Activated B cell treated with CpG ODN at 0.5 μM for 24 hours (primary cell): ENCODE measurements at places on chromosomes 12 and 14.

GRCh38 chr12:123050331-123050831 is 69.9 kb downstream of the ARL6IP4 start:
- no peak for DNase-seq

- DNase-seq, result no peak
These were observed 20.4 kb downstream of the ABHD12B start for GRCh38 chr14:50892255-50892654.

GRCh38 chr14:101836135-101836534 is 74.6 kb downstream of the PPP2R5C start:
- no peak for DNase-seq

GRCh38 chr14:37597914-37598746 is 2.7 kb downstream of the TTC6 start:
- DNase-seq, result no peak

- DNase-seq, result no peak
These were observed 105.1 kb downstream of the ARF6 start for GRCh38 chr14:49997991-49998390.

- no peak for DNase-seq
These were observed 40.9 kb downstream of the CDK17 start for GRCh38 chr12:96359328-96359727.

- DNase-seq, result no peak
These were observed 8.5 kb downstream of the CTDSP2 start for GRCh38 chr12:57837864-57838562.

DNA sequence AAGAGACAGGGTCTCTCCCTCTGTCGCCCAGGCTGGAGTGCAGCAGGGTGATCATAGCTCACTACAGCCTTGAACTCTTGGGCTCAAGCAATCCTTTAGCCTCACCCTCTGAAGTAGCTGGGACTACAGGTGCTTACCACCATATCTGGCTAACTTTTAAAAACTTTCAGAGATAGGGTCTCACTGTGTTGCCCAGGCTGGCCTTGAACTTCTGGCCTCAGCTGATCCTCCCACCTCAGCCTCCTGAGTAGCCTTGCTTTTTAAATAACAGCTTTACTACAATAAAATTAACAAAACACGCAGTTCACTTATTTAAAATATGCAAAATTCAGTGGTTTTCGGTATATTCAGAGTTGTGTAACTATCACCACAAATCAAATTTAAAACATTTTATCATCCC is 79.0 kb downstream of the RCOR1 start:
- no peak for DNase-seq

GRCh38 chr12:76346236-76346635 is 2.0 kb downstream of the BBS10 start:
- no peak for DNase-seq

- DNase-seq, result no peak
These were observed 54.1 kb downstream of the COCH start for GRCh38 chr14:30928462-30928861.

DNA sequence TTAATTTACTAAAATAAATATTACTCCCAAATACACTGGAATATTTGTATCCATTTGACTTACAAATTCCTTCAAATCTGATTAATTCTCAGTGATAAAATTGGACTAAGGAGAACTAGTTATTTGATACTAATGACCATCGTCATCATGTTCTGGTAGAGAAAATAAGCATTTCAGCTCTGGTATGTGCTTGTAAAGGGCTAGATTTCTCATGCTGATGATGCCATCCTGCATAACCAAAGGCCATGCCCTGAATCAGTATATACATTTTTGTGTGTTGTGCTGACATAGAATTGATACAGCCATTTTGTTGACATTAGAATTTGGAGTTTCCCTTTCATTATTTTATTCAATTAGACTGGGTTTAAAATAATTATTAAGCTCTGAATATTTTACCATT is 148.9 kb downstream of the PCNX1 start:
- no peak for DNase-seq

- no peak for DNase-seq
These were observed 91.9 kb downstream of the VRK1 start for GRCh38 chr14:96889091-96889490.

- DNase-seq, result no peak
These were observed 11.5 kb downstream of the PTGER2 start for GRCh38 chr14:52325630-52326029.

DNA sequence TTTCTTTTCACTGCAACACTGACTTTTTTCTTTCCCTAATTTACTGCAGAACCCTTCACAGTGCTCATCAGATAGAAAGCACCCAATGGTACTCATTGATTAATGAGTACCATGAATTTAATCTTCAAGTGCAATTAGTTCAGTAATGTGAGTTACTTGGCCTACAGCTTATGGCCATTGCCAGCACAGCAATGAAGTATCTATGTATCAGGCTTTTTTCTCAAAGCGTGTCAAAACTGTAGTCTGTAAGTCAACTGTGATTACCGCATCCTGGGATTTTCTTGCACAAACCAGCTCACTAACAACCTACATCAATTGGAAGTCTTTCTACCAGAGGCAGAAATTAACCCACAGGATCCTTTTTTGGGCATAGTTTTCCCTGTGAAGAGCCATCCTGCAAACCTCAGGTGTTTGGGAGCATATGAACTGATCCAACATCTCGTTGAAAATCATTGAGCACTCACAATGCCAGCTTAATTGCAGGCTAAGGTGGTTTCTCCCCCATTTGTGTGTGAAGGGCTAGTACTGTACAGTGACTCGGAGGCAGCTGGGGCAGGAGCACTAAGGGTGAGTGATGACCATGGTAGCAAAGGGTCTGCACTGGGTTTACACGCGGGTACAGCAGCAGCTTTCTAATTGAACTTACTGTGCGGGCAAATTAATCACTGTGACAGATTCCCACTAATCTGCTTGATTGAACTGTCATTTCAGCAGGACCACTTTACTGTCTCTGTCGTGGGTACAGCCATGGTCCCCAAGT is 619.3 kb downstream of the SNAPC1 start:
- DNase-seq, result no peak

DNA sequence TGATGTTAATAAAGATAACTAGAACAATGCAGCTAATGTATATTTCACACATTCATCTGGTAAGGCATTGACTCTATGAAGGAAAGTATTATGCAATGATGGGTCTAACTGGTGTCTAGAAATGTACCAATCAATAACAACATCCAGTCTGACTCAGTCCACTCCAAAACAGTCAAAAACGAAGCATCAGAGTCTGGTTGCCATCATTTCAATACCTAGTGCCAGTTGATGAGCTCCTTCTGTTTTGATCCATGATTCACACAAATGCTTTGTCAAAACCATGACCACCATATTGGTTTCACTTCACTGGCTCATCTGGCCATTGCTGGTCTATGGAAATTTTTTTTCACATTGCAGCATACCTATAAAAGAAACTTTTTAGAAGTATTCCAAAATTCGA is 747.2 kb upstream of the TMEM132C start:
- DNase-seq, result no peak

DNA sequence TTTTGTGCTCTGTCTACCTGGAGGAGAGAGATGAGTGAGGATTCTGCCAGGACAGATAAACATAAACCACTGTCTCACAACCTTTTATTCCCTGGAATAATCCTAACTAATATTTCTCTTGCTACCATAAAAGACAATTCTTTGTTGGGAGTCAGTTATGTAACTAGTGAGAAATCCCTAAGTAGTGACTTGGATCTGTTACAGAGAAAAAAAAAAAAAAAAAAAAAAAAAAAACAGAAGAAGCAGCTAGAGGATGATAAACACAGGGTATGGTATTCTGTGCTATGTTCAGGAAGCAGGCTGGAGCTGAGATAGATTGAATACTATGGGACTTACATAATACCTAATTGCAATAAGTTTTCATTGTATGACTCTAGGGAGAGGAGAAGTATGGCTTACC is 178.7 kb downstream of the CNTN1 start:
- DNase-seq, result no peak

DNA sequence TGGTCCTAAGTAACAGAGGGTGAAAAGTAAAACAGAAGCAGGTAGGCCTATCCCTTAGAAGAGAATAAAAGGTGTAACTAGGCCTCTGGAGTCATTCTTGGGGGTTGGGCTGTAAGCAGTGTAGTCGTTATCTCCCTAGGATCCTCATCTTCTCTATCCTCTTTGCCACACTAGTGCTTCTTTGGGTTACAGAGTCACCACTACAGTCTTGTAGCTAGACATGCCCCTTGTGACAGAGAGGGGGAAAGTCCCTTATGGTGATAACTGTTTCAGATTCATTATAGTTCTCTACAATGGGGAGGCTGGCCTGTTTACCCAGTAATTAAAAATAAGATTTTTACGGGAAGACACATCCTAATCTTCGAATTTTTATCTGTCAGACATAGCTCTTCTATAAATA is 16.4 kb upstream of the SRP54 start:
- no peak for DNase-seq

DNA sequence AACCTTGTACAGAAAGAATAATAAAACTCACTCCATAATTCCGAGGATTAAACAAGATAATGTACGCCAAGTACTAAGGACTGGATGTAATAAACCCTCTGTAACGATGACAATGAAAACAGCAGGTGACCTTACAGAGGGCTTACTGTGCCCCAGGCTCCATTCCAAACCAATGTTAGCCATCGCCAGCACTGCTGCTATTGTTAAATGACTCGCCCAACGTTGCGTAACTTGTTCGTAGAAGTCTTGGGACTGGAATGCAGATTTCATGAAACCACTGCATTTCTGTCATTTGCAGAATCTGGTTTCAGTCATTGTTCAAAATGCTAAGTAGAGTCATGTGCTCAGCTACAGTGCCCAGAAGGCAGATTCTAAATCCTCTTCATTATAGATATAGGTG is 728 bp upstream of the STON2 start:
- no peak for DNase-seq

DNA sequence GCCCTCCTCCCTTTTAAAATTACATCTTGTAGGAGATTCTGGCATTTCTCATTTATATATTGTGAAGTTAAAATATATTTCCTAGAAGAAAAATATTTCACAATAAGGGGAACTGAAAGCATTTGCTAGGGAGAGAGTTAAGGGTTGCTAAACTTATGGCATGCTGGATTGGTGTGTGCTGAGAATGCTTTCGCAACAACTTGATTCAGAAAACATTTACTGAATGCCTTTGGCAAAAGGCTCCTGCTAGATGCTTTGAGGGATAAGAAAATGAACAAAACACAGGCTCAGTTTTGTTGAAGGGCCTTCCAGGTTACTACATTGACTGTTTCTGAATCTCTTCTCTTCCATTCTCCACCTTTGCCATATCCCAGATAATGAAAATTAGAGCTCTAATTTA is 67.5 kb downstream of the DIP2B start:
- no peak for DNase-seq

- DNase-seq, result no peak
These were observed 634.1 kb downstream of the FSCB start for GRCh38 chr14:43872752-43873655.

DNA sequence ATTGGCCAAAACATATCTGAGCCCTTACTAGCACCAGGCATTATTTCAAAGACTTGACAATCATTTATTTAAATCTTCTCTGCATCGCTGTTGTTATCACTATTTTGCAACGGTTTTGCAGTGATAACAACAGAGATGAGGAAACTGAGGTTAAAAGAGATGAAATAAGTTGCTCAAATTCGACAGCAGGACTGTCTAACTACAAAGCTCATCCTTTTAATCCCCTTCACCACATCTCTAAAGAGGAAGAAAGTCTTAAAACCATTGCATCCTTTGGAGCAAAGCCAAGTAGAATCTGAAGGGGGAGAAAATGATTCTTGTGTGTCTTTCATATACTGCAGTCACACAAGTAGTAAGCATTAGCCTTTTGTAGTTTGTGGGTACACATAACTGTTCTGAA is 14.8 kb upstream of the ETNK1 start:
- no peak for DNase-seq

DNA sequence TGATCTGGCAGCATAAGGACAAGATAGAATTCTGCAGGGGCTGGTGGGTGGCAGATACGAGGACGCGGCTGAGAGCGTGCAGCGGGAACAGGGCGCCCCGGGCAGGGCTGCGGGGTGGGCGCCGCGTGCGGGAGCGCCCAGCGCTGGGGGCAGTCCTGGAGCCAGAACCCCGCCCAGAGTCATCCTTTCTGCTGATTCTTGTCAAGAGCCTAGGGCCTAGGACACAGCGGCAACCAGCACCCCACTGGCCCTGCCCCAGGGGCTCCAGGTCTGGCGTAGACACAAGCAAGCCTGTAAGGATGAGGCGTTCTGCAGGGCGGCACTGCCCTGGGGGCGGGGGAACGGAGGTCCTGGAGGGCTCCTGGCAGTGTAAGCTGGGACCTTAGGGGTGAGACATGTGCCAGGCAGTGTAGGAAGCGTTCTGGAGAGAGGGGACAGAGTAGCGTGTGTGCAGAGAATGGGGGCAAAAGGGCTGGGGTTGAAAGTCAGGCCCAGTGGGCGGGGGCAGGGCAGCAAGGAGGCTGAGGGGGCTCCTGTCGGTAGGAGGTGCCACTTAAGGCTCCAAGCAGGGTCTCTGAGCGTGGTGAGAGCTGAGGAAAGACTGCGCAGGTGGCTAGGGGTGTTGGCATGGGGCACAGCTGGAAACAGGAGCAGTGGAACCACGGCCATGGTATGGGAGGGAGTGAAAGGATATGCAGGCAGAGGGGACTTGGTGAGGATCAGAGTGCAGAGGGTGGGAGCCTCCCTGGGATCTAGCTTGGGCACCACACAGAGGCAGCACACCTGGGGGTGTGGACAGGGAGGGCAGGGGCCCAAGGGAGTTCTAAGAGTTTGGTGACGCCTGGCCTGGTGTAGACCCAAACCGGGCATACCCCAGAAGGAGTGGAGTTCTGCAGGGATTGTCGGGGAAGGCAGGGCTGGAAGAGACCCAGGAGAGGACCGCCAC is 845 bp upstream of the AHNAK2 start:
- no peak for DNase-seq

- DNase-seq, result no peak
These were observed 174.2 kb upstream of the PARP11 start for GRCh38 chr12:4047421-4047820.

- no peak for DNase-seq
These were observed 100.1 kb downstream of the DYRK2 start for GRCh38 chr12:67748743-67749040.

GRCh38 chr14:39957290-39957689 is 525.1 kb upstream of the FBXO33 start:
- no peak for DNase-seq

DNA sequence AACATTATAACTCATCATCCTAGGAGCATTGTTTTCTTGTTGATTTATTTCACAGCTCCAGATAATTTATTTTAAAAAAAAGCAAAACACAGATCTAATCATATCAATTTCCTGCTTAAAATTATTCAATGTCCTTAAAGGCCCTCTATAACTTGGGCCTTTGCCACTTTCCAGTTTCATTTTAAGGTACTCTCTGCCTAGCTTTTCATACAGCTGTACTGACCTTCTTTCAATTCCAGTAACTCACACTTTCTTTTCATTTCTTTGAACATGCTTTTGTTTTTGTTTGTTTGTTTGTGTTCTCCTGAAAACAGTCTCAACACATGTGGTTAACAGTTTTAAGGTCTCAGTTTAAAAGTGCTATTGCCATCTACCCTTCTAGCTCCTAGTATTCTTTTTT is 281.9 kb downstream of the ACSS3 start:
- DNase-seq, result no peak

GRCh38 chr12:19759227-19759626 is 319.9 kb downstream of the AEBP2 start:
- DNase-seq, result no peak
